Breast epithelium (tissue), 4 donors: ENCODE measurements at places on chromosomes 2 and 18.

- no peak for DNase-seq
Measured at GRCh38 chr18:57941841-57942489, 102.1 kb upstream of the NEDD4L start.

DNA sequence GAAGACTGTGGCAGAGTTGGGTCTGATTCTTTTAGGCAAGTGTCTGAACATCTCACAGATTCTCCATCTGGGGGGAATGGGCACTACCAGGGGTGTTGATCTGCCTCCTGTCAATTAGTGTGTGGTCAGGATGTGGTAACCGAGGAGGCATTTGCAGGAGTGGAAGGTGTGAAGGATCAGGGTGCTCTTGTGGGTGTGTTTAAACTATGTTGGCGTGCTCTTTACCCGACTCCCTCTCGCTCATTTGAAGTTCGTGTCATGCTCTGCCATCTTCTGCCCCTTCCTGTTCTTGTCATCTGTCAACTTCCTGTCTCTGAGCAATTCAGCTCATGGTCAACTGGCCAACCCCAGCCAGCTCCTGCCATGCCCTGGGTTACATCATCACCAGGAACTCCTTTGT, 107.9 kb downstream of the RTN4 start:
- no peak for DNase-seq

DNA sequence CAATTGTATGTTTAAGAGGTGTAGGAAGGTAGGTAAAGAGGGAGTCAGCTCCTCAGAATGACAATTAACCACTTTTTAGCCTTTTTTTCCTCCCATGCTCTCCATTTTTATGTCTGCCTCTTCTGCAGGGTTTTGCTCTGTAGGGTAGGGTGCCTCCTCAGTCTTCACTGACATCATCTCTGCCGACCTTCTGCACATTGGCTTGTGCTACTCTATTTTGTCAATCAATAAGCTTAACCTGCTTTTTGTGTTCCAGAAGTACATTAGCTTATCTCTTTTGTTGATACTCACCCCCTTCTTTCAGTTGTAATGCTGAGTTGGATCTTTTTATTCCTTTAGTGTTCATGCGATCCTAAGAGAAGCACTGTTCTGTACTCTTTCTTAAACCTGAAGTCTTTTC, 323.2 kb downstream of the RDH14 start:
- no peak for DNase-seq

DNA sequence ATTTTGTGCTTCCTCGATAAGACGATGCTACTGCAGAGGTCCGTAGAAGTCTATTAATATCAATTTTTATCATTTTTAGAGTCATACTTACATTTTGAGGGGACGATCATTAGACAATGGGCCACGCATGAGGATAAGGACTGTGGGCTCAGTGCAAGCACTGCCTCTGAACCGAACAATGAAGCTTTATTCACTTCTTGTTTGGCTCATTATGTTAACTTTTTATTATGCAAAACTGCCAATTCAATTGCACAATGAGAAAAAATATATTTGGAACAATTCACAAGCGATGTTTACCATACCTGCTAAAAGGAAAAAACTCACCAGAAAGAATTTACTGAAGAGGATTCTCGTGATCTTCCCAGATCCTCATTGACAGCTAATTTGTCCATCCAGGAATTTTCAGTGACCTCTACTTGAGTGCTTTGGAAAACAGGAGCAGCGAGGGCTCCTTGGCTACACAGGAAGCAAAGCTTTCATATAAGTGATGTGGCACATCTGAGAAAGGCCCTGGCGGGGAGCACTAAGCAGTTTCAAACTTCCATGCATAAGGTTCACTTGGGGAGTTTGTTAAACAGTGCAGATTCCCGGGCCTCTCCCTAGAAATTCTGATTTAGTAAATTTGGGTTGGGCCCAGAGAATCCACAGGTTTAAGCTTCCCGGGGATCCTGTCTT, 13.3 kb upstream of the CAPN13 start:
- DNase-seq: no peak

DNA sequence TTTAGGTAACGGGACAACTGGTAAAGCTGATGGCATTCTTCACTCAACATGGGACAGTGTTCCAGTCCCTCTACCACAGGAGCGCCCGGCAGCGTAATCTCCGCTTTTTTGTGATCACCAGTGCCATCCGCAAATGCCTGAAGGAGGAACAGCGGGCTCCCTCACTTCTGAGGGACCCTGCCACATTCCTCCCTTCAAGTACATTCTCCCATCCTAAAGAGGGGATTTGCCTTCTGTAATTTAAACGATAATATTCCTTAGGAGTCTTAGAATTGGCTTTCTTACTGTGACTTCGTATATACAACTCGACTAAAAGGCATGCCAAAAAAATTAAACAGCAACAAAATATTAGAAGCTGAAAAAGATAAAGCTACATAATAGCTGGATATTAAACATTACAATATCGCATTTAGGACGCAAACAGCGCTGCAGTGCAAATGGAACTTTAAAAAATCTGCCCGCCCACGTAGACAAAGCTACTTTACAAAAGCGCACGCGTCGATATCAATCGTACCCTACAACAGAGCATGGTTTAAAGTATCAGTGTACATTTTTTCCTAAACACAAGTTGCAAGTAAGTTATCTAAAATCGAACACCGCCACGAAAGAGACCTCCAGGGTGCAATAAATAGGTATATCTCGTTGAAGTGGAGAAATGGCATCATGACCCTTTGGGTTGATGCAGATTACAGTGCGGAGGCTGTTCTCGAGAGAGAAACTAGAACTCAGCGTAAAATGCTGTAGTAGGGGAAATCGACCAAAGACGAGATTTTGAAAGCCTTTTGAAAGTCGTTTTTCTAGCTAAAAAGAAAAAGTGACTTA, 2.3 kb upstream of the VSNL1 start:
- no peak for DNase-seq

- no peak for DNase-seq
Measured at GRCh38 chr2:129744649-129745048, 234.8 kb upstream of the RAB6C start.

- no peak for DNase-seq
Measured at GRCh38 chr2:70715071-70715985, 52.7 kb downstream of the ADD2 start.

DNA sequence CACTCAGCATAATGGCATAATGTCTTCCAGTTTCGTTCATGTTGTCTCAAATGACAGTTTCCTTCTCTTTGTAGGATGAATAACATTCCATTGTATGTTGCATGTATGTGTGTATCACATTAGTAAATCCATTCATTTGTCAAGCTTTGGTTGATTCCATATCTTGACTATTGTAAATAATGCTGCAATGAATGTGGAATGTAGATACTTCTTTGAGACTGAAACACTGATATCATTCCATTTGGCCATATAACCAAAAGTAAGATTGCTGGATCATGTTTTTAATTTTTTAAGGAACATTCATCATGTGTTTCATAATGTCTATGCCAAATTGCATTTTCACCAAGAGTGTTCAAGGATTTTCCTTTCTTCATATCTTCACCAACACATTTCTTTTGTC, 1711.4 kb upstream of the PIK3C3 start:
- DNase-seq: no peak

- no peak for DNase-seq
Measured at GRCh38 chr2:172806493-172806892, 70.8 kb downstream of the RAPGEF4 start.

DNA sequence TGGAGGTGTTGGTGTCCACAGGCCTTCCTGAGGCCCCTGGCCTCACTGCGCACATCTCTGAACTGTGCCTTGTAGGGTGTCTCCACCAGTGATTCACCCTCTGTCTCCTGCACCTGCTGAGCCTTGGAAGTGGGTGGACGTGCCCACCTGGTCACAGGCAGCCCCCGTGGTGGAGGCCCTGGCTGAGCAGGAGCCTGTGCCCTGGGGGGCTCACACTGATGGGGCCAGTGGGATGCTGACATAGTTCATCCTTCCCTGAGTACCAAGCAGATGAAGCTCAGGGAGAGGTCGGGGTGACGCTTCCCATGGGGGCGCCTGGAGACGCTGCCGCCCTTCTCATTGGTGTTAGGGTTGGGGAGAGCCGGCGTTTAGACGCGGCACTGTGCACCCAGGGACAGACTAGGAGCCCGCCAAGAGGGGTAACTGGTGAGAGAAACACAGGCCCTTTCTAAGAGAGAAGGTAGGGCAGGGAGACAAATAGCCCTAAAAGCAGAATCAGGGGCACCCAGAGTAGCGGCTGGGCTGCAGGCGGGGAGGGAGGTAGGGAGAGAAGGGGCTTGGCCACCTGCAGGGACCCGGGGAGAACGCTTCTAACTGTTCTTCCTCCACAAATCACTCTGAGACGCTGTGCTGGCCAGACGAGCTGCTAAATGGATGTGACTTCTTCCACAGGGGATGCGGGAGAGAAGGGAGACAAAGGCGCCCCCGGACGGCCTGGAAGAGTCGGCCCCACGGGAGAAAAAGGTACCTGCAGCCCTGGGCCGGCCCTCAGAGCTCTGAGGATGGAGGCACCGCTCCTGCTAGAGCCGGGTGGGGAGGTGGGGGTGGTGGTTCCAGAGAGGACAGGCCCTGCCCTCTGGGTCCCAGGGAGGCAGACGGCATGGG, 18.0 kb downstream of the COLEC11 start:
- DNase-seq: peak; percentile 45

DNA sequence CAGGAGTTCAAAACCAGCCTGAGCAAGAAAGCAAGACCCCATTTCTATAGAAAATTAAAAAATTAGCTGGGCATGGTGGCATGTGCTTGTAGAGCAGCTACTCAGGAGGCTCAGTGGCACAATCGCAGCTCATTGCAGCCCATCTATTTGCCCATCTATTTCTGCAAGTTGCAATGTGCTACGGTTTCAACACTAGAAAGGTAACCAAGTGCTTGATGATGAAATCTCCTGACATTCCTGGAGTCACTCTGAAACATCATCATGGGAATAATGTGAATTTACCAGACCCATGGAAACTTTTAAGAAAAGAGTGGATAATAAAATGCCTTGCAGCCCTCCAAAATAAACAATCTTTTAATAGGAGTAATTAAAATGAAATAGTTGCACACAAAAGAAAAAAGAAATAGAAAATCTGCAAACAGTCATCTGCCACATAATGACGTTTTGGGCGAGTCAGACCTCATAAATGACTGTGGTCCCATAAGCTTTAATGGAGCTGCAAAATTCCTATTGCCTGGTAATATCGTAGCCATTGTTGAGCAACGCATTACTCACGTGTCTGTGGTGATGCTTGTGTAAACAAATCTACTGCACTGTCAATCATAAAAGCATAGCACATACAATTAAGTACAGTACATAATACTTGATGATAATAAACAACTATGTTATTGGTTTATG, 46.6 kb upstream of the AMMECR1L start:
- DNase-seq: no peak

GRCh38 chr18:11150271-11150615, 874 bp upstream of the PIEZO2 start:
- DNase-seq: no peak
